ENCODE measurements at places on chromosomes 5 and 9. TPM values are rescaled to one million over a fixed set of nuclear protein-coding genes. Genes with fewer than 3 reads are reported as not detected.

GHR gene
- 4.5 TPM for polyA plus RNA-seq

CNTFR gene
- 2.2 TPM for polyA plus RNA-seq

PRSS3 gene
- 2.6 TPM for polyA plus RNA-seq

WHRN gene
- polyA plus RNA-seq = 14.9 TPM

SPINK13 gene
- polyA plus RNA-seq = 1.1 TPM

SLC9A3 gene
- polyA plus RNA-seq = 1.9 TPM

ANKRD20A1 gene
- 1.4 TPM for polyA plus RNA-seq

CD74 gene
- polyA plus RNA-seq = 2,730 TPM

SLC36A2 gene
- polyA plus RNA-seq = 0.02 TPM

KLHL3 gene
- polyA plus RNA-seq = 5.0 TPM

SLC22A4 gene
- polyA plus RNA-seq = 3.0 TPM

RNF183 gene
- polyA plus RNA-seq = 0.46 TPM

ADAMTS19 gene
- polyA plus RNA-seq = 0.09 TPM

SPINK7 gene
- 33.6 TPM for polyA plus RNA-seq
